ENCODE measurements at places on chromosomes 3 and 15.
A peak's percentile ranks its signal among the peaks of the same experiment; 100 is the strongest.

DNA sequence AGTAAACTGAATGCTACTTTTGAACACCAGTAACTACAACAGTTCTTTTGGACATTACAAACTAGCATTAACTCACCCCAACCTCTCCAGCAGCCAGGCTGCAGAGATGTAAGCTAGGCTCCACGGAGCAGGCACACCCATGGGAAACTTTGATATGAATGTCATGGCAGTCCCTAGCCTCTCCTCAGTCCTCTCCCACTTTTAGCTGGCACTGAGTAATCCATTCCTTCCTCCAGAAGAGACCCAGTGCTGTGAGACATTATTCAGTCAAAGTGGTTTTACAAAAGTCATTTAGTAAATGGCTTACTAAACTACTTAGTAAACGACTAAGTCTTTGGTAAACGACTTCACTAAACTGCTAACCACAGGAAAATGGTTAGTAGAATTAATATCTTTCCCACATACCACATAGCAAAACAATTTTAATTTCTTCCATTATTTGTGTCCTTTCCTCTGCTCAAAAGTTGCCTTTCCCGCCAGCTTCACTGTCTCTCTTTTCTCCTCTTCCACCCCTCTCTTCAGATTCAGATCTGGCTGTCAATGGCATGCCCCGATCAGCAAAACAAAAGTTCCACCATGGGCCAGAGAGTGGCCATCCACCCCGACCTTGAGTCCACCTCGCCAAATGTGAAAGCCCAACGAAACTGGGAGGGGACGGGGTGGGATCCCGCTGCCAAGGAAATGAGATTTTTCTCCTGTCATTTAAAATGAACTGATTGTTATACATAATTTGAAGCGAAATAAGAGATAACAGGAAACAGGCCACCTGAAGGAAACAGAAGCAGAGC is 67.5 kb upstream of the TJP1 start:
- DNase-seq: no peak

DNA sequence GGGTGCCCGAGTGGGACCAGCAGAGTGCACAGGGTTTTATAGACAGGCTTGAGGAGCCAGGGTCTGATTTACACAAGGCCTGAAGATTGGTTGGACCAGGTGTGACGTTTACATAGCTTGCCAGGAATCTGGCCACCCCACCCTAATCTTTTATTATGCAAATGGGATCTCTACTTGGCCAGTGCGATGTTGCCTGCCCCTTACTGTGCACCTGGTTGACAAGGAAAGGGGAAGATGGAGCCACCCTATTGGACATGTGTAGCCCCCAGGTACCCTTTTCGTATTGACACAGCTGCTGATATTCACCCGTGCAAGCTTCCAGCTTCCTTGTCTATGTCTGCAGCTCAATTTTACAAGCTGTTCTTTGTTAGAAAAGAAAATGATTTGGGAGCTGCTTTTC is 132.0 kb downstream of the ARNT2 start:
- DNase-seq: no peak

GRCh38 chr15:91302588-91303439 is 202.8 kb downstream of the SV2B start:
- peak; percentile 33 for DNase-seq

GRCh38 chr15:89370978-89371227 is 36.3 kb upstream of the POLG start:
- no peak for DNase-seq

DNA sequence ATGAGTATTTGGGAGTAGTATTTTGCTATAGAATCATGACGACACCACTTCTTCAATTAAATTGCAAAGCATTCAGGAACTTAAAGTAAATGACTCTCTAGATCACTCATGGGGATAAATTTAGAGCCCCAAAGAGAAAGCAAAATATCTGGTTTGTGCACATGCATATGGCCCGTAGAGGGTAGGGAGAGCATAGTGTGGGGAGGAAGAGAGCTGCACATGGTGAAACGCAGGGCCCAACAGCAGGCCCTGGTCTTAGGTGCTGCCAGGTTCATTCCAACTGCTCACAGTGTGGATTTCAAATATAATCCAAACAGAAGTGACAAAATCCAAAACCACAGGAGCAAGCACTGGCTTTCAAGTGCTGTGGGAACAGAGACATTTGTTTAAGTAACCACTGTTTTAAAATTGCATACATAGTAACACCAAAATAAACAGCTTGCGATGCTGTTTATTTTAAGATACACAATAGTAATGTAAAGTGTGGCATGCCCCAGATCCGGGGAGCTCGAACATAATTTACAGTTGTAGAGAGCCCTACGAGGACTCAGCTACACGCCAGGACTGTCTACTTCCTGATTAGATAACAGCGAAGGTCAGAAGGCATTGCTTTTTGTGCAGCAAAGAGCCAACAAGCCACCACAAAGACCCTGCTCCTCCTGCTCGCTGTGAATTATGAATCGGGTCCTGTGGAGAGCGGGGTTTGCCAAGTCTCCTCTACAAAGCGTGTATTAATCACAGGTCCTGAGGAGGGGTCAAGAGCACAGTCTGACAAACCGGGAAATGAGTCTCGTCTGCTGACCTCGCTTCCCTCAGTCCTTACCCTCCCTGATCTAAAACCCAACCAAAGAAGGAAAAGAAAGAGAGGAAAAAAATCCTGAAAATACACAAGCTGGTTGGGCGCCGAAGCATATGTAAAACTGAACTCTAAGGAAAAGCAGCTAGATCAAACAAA is 80.6 kb downstream of the MEIS2 start:
- DNase-seq: no peak

- peak; percentile 38 for DNase-seq
These were observed 181.7 kb upstream of the NSMCE3 start for GRCh38 chr15:29451201-29451781.

- no peak for DNase-seq
These were observed 204.8 kb upstream of the SLC2A2 start for GRCh38 chr3:171231361-171231760.

GRCh38 chr15:72999586-72999985 is 52.7 kb upstream of the NEO1 start:
- DNase-seq: no peak

DNA sequence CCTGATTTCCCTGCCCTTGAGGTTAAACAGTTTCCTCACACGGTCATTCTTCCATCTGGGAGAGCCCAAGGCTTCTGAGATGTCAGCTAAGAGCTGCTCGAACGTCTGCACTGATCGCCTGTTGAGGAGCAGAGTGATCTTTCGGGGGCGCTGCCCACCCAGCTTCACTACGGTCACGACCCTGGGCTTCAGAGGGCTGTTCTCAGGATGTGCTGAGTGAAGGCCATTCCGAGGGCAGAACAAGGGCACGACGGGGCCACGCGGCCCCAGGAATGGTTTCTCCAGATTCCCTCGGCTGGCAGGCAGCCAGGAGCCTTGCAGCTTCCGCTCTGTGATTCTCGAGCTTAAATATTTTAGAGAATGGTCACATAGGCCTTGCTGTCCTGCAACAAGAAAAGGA is 25.7 kb downstream of the DCLK3 start:
- no peak for DNase-seq

- no peak for DNase-seq
These were observed 721 bp upstream of the ZIC1 start for GRCh38 chr3:147408188-147409100.

DNA sequence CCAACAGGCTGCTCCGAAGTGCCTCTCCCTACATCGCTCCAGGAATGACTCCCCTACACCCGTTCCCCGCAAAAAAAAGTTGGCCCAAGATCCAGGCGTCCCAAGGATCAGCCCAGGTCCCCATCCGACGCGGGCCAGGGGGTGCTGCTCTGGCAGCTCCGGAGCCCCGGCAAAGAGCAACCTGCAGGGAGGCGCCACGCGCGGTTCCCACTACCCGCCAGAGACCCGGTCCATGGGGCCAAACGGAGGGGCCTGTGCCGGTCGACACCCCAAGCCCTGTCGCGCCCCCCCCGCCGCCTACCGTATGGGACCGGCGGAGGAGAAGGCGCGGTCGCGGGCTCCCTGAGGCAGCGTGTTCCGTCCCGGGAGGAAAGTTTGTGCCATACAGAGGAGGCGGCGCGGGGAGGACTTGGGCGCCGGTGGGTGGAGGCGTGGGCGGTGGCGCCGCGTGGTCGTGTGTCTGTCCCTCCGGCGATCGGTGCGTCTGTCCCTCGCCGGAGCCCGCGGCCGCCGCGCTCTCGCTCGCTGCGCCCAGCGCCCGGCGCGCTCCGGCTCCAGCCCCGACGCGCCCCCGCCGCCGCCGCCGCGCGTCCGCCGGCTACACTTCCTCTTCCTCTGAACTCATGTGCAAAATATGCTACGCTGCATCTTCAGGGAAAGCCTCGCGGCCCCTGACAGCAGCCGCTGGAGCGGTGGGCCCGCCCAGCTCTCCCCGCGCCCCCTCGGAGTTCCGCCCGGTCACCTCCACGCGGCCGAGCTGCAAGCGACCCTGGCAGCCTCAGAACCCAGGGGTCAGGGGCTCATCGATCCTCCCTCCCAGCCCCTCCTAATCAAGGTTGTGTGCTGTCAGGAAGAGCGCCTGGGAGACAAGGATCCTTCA is at the start of gene RFTN1:
Gene RFTN1 (minus strand): TSS at position 559 of the 880 bp plus-strand sequence. CDS start 19,830 bp downstream, outside the sequence.
- peak; percentile 63 for DNase-seq

GRCh38 chr3:71048948-71049347 is 534.6 kb downstream of the FOXP1 start:
- no peak for DNase-seq

GRCh38 chr3:14274999-14275961 is 96.7 kb downstream of the LSM3 start:
- no peak for DNase-seq

- DNase-seq: no peak
These were observed 297.2 kb upstream of the C2CD4B start for GRCh38 chr15:62462268-62462667.

- no peak for DNase-seq
These were observed 44.5 kb upstream of the MYO5C start for GRCh38 chr15:52340093-52340492.

DNA sequence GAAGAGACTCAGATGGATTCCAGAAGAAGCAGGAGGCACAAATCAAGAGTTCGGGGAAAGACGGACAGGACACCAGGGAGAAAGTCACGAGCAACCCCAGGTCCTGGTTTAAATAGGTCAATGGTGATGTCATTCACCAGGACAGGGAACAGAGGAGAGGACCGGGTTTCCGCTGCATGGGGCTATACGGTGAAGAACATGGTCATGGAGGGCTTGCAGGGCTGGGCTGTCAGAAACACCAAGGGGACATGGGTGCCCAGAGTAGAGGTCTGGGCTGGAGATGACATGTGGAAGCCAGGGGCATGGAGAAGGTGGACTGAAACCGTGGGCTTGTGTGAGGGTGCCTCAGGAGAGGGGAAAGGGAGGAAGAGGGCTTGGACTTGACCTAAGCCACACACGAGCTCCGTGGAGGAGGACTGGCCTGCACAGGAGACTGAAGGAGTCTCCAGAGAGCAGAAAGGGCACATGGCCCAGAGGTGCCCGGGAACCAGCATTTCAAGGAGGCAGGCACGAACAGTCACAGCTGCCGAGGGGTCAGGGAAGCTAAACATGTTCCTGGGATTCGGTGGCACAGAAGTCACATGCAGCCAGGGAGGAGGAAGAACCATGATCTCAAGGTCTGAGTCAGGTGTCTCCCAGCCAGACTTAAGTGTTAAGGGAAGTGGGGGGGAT is 54.2 kb upstream of the RPL32 start:
- DNase-seq: no peak

GRCh38 chr3:183180110-183180783 is 17.7 kb upstream of the LAMP3 start:
- DNase-seq: no peak

DNA sequence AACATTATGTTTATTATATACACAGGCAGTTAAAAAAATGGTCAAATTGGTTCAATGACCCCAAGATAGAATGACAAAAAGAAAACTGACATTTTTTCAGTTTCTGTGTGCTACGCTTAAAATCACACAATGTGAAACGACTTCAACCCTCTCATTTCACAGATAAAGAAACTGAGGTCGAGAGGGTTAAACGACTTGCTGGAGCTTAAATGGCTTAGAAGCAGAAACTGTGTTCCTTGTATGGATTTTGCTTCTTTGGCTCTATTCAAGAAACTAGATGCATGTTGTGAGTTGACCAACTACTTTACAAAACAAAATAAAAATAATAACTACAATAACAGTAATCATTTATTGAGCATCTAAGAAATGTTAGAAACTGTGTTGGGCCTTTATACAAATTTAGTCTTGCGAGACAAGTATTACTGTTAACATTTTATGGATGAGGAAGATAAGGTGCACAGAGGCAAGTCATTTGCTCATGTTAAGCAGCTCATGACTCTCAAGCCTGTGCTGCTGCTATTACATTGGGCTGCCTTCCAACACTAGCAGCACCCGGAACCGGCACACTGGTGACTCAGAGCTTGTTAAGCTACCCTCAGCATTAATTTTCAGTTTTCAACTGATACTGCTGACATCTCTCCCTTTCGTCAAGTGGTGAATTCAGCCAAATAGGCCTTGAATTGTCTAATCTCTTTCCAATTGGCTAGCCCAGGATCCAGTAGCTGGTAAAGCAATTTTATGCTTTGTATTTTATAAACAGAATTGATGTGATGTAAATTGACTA is 487.6 kb downstream of the NAALADL2 start:
- no peak for DNase-seq

DNA sequence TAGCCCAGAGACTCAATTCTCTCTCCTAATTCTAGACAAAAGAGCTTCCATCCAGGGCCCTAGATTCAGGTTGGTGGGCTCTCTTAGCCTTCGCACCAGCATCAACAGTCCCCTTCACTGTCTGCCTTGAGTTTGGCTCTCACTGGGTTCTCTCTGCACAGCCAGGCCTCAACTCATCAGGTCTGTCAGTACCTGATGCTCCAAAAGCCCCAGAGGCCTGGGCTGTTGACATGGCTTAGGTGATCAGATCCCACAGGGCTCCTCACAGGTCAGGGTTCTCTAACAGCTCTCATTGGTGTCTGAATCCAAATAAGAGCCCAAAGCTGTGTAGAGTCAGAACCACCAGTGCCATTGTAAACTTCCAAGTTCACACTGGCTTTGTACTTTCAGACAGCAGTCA is 206.6 kb upstream of the PPP2R3A start:
- no peak for DNase-seq

DNA sequence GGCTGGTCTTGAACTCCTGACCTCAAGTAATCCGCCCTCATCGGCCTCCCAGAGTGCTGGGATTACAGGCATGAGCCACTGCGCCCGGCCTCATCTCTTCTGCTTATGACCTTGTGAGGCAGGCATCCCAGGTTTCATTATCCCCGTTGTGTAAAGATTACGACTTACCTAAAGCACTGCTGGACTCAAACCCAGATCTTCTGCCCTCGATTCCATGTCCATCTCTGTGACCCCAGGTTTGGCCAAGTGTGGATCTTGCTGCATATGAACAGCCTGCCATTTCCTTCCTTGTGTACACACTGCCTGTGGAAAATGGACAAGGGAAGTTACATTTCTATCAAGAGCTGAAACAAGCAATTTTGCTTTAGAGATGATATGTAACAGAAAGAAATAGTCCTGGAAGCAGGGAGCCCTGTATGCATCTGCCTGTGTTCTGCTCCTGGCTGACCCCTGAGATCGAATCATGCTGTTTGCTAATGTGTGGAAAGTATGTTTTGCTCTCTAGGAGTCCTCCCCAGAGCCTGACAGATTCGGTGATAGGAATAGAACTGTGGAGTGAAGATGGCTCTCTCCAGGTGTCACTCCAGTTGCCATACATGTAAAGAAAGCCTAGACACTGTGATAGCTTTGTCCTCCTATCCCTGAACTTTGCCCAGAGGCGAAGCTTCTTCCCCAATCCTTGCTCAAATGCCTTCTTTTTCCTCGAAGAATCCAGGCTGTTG is 11.8 kb upstream of the LIPC start:
- DNase-seq: no peak

GRCh38 chr3:11549580-11550140 is 94.1 kb downstream of the VGLL4 start:
- no peak for DNase-seq
